Effector CD4-positive, alpha-beta T cell (primary cell): ENCODE measurements at places on chromosomes 3 and 15.

- DNase-seq = no peak
Observed at GRCh38 chr15:39461536-39462130, 119.2 kb upstream of the THBS1 start.

- no peak for DNase-seq
Observed at GRCh38 chr3:140368223-140368811, 309.5 kb upstream of the TRIM42 start.

DNA sequence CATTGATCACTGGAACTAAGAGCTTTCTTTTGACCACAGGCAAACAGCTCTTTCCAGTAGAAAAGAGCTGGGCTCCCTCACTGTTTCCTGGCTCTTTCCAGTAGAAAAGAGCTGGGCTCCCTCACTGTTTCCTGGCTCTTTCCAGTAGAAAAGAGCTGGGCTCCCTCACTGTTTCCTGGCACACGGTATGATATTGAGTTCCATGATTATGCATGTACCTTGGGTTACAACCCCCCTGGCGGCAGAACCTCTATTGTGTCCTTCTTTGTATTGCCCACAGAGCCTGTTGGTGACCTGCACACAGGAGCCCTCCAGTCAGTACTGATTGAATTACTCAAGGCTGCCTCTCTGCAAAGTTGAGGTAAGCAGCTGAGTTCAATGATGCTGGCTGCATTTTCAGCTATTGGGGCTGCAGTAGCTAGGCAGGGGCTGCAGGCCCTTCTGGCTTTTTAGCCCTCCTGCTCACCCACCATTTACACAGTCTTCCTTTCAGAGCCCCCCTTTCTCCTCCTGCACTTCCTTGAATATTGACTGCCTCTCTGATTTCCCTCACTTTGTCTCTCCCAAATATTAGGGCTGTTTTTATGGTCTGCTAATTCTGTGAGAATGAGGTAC is 10.2 kb downstream of the ACKR2 start:
- DNase-seq = no peak

DNA sequence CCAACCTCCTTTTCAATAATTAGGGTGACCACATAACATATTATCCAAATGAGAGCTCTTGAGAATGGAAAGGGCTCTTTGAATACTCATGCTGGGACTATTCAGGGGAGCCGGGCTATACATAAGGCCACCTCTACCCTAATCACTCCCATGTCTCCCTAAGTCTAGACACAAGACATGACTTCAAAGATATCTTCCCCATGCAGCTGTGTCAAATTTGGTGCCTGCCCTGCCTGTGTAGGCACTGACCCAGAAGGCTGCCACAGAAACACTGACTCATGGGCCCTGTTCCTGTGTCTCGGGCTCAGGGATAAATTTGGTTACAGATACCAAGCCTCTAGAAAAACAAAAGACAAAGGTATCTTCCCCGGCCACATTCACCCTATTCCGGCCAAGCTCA is 70.3 kb downstream of the MYLK start:
- no peak for DNase-seq

GRCh38 chr3:84275532-84275931 is 683.3 kb upstream of the CADM2 start:
- DNase-seq = no peak

DNA sequence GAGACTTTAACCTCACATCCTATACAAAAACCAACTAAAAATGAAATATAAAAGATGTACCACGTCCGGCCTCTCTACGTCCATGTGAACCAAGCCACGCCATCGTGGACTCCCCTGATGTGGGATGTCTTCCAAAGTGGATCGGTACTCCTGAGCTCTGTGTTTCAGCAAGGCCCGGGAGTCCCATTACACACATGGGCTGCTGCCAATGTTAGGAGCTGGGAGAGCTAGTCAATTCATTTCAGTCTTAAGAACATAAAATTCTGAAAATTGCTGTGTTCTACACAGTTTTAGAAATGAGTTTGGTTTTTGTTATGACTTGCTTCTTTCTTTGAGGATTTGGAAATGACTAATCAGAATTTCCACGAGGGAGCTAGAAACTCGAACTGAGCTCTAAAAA is 131.0 kb downstream of the GABRG3 start:
- no peak for DNase-seq

DNA sequence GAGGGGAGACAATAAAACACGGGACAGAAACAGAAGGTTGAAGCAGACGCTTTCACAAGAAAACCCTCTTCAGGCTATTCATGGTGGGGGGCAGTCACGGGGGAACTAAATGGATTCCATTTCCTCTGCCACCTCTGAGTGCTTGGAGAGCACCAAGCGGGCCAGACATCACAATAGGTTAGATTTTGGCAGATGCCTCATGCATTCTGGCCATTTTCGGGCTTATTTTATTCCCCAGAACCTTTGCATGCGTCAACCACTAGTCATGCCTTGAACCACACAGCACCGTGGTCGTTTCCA is 82.2 kb downstream of the RORA start:
- no peak for DNase-seq

DNA sequence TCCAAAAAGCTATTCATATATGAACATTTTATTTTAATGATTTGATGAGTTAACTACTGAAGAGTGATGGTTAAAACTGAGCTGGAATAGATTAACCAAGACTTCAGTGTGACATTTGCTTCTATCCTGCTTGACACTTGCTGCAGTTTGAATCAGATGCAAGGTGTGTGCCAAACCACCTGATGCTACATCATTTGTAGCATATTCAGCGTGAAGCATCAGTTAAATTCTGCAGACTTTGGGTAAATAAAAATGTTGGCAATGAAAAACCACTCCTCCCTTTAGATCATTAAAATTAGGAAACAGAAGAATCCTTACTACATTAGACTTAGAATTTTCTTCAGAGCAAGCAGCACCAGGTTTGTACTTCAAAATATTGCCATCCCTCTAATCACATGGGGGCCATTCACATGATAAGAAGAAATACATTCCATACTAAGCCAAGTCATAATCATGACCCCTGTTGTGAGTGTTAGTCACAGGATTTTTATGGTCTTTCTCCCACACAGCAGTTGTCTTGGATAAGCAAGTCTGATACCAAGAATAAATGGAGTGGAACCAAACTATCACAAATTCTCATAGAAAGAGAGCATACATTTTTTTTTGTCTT is 160.7 kb upstream of the TNIK start:
- DNase-seq = no peak

GRCh38 chr3:141710888-141711616 is 27.0 kb upstream of the RNF7 start:
- DNase-seq = no peak

DNA sequence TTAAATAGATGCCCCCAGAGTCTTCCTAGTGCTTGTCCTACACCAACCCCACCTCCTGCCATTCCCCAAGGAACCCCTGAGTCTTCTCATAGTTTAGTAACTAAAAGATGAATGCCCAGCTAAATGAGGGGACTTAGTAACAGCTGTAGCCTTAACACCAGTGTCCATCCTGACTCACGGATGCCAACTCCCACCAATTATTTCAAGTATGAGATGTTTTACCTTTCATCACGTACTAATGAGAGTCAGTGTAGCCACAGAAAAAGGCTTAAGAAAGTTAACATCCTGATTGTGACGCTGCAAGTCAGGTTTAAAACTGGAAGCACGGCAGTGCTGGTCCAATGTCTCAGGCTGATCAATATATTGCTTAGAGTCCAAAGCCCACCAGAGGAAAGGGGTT is 109.9 kb downstream of the FMN1 start:
- no peak for DNase-seq

DNA sequence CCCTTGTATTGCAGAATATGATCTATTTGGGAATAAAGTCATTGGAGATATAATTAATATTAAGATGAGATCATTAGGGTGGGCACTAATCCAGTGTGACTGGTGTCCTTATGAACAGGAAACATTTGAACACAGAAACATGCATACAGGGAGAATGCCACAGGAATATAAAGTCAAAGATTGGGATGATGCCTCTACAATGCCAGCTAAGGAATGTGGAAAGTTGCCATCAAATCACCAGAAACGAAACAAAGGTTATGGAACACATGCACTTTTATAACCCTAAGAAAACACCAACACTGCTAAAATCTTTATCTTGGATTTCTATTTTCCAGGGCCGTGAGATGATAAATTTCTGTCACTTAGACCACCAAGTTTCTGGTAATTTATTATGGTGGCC is 442.4 kb upstream of the BCHE start:
- no peak for DNase-seq

DNA sequence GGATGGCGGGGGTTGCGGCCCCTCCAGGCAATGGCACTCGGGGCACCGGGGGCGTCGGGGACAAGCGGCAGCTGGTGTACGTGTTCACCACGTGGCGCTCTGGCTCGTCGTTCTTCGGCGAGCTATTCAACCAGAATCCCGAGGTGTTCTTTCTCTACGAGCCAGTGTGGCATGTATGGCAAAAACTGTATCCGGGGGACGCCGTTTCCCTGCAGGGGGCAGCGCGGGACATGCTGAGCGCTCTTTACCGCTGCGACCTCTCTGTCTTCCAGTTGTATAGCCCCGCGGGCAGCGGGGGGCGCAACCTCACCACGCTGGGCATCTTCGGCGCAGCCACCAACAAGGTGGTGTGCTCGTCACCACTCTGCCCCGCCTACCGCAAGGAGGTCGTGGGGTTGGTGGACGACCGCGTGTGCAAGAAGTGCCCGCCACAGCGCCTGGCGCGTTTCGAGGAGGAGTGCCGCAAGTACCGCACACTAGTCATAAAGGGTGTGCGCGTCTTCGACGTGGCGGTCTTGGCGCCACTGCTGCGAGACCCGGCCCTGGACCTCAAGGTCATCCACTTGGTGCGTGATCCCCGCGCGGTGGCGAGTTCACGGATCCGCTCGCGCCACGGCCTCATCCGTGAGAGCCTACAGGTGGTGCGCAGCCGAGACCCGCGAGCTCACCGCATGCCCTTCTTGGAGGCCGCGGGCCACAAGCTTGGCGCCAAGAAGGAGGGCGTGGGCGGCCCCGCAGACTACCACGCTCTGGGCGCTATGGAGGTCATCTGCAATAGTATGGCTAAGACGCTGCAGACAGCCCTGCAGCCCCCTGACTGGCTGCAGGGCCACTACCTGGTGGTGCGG is 1.9 kb downstream of the CHST2 start:
- DNase-seq = peak; percentile 45

GRCh38 chr15:51750792-51751696 is at the start of gene TMOD2:
Gene TMOD2, plus strand, starts transcription at chr15:51751597. Its CDS starts 14,845 bp downstream, at chr15:51766442.
- DNase-seq = peak; percentile 32

- DNase-seq = no peak
Observed at GRCh38 chr15:47383801-47384200, 333.5 kb upstream of the SEMA6D start.

- DNase-seq = no peak
Observed at GRCh38 chr3:182027366-182027765, 315.6 kb downstream of the SOX2 start.

GRCh38 chr3:71492566-71492965 is 91.0 kb downstream of the FOXP1 start:
- peak; percentile 25 for DNase-seq

GRCh38 chr3:99659951-99660350 is 21.6 kb downstream of the COL8A1 start:
- no peak for DNase-seq

DNA sequence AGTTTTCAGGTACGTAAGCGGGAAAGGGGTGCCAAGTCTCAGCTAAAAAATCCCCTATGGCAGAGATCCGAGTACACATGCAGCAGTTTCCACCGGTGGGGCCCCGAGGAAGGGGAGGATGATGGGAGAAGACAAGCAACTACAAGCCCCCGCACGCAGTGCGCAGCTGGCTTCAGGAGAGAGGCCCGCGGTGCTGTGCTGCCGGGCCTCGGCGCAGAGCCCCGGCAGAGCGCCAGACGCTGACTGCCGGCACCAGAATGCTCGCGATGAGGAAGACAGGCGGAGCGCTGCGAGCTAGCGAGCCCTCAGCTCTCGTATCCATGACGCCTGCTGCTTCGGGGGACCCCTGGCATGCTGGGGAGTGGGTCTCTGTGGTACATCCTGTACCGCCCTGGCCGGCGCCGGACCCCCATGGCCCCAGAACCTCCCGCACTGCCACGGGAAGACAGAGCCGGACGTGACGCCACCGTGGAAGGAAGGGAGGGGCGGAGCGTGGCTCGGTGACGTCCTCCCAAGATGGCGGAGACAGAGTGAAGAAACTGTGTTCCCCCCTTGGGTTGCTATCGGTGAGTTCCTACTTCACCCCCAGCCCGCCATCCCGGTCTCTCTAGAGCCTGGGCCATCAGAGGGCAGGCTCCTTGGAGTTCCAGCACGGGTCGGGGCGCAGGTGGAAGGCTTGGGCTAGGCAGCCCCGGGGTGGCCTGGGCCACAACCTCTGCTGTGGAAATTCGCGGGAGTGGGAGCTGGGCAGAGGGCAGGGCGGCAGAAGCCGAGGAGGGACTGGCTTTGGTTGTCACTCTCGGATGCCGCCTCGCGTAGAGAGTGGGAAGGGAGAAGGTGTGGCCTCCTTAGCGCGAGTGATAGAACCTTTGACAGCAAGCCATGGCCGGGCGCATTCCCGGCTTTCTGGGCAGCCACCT is at the start of gene MYNN:
Gene MYNN, plus strand, starts transcription at position 500 of the 920 bp plus-strand sequence. CDS start 900 bp downstream, outside the sequence.
- peak; percentile 85 for DNase-seq

GRCh38 chr3:25493786-25494185 is 65.7 kb downstream of the RARB start:
- DNase-seq = no peak

DNA sequence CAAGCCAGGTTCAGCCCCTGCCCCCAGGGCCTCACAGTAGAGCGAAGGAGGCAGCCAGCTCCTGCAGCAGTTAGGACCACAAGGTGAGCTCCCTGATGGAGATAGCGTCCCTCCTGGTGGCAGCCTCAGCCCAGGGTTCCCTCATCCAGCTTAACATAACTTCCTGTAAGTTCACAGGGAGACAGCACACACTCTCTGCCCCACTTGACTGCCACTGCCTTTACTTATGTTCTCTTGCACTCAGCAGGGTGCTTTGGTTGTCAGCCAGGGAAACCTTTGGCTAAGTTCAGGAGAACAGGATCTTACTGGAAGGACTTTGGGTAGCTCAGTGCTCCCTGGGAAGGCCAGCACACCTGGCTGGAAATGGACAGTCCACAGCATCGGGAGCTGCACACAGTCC is 10.9 kb downstream of the KBTBD13 start:
- DNase-seq = no peak

DNA sequence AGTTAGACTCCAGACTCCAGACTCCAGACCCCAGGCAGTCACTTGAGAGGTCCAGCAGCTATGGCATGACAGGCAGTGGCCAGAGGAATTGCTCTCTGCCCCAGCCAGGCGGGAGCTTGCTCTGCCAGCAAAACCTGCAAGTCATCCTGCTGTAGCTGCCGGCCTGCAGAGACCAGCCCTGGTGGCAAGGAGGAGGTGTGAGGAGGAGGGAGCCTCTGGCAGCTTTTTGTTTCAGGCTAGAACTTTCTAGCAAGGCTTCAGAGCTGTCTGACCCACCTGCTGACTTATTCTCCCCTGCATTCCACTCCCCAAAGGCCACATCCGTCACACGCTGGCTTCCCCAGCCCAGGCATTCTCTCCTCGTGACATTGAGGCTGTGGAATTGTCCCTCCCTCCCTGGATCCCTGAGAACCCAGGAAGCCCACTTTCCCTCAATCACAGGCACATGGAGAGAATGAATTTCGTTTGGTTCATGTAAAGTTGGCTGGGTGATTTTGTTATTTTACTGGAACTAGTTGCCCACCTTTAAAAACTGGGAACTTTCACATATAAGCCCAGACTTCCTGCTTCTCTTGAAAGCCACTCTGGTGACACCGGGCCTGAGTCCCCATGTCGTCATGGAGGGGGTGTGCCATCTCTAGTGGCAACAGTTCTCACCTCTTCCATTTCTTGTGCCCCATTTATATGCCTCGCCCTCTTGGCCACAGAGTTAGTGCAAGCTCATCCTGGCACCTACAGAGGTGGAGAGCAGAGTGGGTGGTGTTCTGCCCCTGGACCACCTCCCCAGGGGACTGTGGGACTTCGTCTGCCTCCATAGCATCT is 82.7 kb downstream of the ABHD5 start:
- DNase-seq = no peak

GRCh38 chr3:159616234-159616825 is 372.3 kb upstream of the IL12A start:
- no peak for DNase-seq
